ENCODE measurements at places on chromosomes 12 and 14. TPM values are rescaled to one million over a fixed set of nuclear protein-coding genes. Genes with fewer than 3 reads are reported as not detected.

Gene SLC6A12
- 0.70 TPM for total RNA-seq

GRCh38 chr12:779745-780734, 27.7 kb downstream of the WNK1 start:
- peak; percentile 41 for DNase-seq

GRCh38 chr12:52633383-52633782, 15.0 kb upstream of the KRT73 start:
- DNase-seq: no peak

DNA sequence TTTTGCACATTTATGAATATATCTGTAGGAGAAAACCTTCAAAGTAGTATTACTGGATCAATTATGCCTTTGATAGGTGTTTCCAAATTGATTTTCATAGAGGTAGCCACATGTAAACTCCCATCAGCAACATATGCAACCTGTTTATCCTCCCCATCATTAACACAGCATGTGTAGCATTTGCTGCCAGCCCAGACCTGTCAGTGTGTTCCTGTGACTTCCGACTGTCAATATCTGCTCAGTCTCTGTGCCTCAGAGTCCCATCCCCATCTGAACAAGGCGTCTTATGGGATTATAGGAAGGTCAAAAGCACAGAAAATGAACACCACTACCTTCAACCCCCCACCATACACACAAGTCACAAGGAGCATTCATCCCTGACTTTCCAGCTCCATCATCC, 9.5 kb upstream of the CAPRIN2 start:
- DNase-seq: no peak

DNA sequence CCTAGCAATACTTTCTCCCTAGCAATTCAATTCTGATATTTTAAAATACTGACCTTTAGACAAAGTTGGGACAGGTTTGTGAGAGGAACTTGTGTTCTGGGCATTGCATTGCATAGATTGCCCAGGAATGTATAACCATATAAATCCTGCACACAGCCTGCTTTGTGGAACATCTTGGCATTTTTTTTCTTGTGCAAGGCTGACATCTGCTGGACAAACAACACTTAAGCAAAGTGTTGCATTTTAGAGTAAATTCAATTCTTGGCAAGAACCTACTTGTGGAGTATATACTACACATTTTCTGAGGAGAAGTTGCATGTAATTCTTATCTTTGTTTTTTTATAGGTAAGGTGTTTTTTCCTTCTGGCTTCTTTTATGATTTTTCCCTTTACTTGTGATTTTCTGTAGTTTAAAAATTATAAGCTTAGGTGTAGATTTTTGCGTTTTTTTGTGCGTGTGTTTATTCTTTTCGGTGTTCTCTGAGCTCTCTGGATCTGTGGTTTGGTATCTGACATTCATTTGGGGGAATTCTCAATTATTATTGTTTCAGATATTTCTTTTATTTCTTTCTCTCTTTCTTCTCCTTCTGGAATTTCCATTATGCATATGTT, 26.4 kb downstream of the TESPA1 start:
- DNase-seq: peak; percentile 62
